Stimulated activated CD4-positive, alpha-beta T cell treated with anti-CD3 and anti-CD28 coated beads, Interleukin-2, amount 100 ng/mL, for 24 hours (primary cell): ENCODE measurements at places on chromosomes 4 and X.

GRCh38 chr4:2848449-2848848 is 4.8 kb downstream of the ADD1 start:
- no peak for DNase-seq

DNA sequence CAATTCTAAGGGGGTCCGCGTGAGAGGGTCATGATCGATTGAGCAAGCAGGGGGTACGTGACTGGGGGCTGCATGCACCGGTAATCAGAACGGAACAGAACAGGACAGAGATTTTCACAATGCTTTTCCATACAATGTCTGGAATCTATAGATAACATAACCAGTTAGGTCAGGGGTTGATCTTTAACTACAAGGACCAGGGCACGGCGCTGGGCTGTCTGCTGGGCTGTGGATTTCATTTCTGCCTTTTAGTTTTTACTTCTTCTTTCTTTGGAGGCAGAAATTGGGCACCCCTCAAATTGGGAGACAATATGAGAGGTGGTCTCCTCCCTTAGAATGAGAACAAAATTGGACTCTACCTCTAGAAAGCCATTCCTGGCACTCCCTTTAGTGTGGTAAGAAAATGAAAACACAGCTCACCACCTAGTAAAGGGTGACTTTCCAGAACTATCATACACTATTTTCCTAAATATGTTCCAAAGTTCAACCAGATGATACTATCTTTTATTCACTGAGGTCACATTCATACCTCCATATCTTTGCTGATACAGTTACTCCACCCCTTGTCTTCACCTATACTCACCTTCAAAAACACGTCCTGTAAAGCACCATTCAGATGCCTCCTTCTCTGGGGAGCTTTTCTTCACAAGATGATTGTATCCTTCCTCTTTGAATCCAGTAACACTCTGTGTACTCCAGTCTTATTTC is 1058.3 kb upstream of the SLIT2 start:
- no peak for DNase-seq

GRCh38 chrX:138929926-138930582 is 218.5 kb upstream of the FGF13 start:
- no peak for DNase-seq

- DNase-seq = no peak
Measured at GRCh38 chr4:48137846-48138245, 3.8 kb upstream of the TXK start.

DNA sequence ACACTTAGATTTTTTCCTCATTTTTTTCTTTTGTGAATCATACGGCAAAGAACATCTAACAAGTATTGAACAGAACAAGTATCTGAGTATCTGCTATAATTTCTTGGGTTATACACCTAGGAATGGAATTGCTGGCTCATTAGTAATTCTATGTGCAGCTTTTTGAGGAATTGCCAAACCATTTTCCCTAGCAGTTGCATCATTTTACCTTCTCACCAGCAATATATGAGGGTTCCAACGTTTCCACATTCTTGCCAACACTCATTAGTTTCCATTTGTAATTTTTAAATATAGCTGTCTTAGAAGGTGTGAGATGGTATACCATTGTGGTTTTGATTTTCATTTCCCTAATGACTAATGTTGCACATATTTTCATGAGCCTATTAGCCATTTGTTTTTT is 41.1 kb upstream of the DCAF8L1 start:
- no peak for DNase-seq

GRCh38 chr4:71065991-71066510 is 72.6 kb downstream of the DCK start:
- no peak for DNase-seq

GRCh38 chr4:30950737-30951136 is 230.6 kb downstream of the PCDH7 start:
- DNase-seq = no peak
